Karpas-422 (cell line): ENCODE measurements at places on chromosomes 16 and 17.

DNA sequence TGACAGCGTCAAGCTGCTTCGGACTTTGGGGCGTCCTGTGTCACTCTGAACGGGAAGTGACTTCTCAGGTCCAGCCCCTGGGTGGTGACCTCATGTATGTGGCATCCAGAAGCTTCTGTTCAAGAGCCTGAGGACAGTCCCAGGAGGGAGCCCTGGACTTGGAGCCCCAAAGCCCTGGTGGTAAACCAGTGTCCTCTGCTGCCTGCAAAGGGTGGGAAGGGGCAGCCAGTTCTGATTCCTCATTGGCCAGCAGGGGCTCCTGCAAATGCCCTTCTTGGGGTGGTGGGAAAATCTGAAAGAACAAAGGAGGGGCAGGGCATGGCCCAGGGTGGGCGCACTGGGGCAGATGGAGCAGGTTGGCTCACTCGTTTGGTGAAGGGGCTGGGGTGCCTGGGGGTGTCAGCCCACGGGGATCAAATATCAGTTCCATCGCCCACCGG is 1.6 kb downstream of the OSGIN1 start:
- no peak for DNase-seq

DNA sequence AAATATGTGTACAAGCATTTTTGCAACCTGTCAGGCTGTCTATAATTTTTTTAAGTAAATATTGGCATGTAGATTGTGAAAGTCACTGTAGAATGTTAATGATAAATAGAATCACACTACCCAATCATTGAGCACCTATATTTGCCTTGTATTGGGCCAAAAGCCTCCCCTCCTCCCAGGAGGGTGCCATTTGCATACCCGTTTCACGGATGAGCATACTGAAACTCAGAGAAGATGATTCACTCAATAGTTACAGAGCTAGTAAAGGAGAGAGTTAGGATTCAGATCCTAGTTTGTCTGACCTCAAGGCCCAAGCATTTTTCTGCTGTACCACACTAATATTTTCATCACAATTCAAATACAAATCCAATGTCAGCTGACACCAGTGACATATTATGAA is 299.7 kb upstream of the CDH11 start:
- DNase-seq: no peak

GRCh38 chr17:80774643-80775281 is 216.9 kb upstream of the CHMP6 start:
- DNase-seq: no peak

- DNase-seq: no peak
These were observed 20.5 kb upstream of the FAAP100 start for GRCh38 chr17:81572563-81573168.

DNA sequence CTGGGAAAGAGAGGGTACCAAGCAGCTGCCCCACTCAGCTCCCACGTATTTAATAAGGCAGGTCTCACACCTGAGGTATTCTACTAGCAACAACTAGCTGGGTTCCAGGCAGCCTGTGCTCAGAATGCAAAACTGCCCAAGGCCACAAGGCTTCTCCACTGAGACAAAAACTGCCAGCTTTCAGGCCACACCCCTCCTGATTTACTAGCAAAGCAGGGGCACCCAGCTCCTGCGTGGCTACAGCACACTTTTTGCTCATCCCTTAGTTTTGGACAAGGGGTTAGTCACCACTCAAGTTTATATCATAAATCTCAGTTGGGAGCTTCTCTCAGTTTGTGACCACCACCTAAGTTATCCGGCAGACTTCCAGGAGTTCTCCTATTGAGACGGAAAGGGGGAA is 494.6 kb downstream of the CDH11 start:
- DNase-seq: peak; percentile 71

DNA sequence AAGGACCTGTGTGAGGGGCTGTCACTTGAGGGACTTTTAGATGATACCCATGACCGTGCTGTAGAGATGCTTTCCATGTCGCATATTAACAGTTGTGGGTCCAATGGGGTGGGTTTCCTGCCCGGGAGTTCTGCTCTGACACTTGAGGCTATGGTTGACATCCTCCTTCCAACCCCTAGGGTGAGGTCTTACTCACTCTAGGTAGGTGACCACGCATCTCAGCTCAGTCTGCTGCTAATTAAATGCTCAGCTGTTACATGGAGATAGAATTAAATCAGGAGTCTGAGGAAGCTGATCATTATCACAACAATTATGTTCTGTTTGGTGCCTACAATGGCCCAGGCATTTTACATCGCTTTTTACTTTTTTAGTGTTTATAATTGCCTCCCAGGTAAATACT is 40.2 kb downstream of the OSBPL7 start:
- no peak for DNase-seq

GRCh38 chr17:34639706-34640425 is 60.5 kb downstream of the TMEM132E start:
- no peak for DNase-seq

- no peak for DNase-seq
These were observed 13.2 kb upstream of the SLC16A5 start for GRCh38 chr17:75074532-75074931.

GRCh38 chr17:4490109-4490591 is 8.5 kb upstream of the SPNS2 start:
- no peak for DNase-seq

DNA sequence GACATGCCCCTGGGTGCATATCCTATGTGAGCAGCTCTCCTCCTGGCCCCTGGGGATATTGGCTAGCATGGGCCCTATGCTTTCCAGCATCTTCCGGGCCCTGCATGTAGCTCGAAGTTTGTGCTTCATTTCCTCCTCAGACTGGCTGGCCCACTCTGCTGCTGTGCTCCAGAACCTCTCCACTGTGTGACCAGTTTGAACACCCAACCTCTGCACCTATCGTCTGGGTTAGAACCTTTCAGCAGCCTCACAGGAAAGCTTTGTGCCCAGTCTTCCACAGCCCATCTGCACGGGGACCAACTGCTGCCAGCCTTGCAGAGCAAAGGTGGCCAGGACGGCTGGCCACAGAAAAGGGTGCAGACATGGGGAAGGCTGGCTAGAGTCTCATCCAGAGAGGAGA is 10.2 kb upstream of the CLEC18B start:
- DNase-seq: no peak

DNA sequence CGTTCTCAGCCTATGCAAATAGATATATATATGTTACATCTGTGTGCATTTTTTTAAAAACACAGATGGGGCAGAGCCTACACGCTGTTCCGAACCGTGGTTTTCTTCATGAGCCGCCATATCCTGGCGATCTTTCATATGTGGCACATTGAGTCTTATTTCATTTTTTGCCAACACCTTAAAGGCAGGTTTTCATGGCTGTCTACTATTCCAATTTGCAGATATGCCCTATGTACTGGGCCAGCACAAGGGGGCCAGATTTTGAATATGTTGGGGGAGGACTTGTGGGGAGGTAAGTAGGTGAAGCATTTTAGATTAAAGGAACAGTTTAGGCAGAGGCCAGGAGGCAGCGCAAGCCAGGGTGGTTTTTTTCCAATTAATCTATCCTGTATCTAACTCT is 16.0 kb downstream of the WFDC1 start:
- no peak for DNase-seq

- DNase-seq: no peak
These were observed 132.4 kb upstream of the CHMP6 start for GRCh38 chr17:80859002-80859941.

DNA sequence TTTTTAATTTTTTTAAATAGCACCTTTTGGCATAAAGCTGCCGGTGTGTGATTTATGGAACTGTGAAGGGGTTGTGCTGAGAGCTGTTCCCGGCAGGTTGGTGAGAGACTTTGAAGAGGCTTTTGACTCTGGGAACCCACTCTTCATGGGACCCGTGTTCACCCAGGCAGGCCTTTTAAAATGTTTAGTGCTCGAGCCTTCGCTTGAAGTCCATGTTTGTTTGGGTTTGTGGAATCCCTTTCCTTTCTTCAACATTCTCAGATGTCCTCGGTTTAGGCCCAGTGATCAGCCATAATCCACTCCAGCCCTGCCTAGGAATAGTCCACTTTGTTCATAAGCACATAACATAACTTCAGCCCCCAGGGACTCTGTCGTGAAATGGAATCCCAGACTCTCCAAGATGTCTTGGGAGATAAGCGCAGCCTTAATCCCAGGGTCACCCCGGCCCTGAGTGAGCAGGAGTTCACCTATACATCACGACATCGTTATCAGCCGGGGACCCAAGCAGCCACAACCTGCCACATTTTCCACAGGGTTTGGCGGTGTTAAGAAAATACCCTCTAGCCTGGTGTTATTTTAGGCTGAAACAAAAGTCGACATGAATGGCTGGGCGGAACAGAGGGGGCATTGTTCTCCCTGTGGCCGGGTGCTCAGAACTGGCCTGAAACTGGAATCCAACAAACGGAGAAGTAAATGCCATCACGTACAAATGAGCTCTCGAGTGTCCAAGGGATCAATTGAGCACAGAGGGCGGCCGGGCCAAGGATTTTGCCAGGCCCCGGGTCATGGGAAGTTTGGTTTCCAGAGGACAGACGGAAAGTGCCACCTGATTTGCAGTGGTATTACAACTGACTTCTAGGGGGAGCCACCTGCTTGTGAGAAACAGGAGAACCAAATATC is 145.7 kb upstream of the IRX3 start:
- DNase-seq: no peak

DNA sequence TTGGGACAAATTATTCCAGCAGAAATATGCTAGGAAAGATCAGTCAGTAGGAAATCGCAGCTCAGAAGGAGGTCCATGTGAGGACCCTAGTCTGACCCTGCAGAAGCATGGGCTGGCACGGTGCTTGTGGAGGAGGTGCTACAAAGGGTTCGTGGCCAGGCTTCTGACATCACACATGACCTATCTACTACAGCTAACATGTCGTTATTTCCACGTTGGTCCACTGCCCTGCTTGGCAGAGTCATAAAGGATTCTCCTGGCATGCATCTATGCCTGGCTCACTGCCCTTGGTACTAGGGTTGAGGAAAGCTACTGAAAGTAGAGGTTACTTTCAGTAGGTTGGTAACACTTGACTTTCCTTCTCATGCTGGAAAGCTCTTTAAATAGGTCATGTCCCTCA is 118.1 kb upstream of the SHISA6 start:
- DNase-seq: no peak

DNA sequence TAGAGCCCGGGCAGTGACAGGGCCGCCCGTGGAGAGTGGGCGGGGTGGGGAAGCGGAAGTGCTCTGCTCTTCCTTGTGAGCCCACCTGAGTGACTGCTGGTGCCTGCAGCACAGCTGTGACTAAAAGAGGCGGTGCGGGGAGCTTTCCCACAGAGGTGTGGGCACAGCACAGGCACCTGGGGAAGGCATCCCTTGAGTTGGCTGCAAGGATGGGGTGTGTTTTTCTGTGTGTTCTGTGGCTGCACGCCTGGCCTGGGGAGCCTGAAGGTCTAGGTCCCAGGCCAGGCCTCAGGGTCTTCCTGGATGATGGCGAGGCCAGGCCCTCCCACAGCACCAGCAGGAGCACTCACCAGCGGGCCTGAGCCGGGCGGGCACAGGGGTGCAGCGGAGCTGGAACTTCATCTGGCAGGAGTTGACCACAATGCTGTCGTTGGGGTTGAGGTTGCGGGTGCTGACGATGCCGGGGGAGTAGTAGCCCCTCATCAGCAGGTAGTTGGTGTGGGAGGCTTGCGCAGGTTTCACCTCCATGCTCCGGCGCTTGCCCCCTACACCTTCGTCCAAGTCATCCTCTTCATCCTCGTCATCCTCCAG is 67.1 kb downstream of the IL21R start:
- DNase-seq: no peak

DNA sequence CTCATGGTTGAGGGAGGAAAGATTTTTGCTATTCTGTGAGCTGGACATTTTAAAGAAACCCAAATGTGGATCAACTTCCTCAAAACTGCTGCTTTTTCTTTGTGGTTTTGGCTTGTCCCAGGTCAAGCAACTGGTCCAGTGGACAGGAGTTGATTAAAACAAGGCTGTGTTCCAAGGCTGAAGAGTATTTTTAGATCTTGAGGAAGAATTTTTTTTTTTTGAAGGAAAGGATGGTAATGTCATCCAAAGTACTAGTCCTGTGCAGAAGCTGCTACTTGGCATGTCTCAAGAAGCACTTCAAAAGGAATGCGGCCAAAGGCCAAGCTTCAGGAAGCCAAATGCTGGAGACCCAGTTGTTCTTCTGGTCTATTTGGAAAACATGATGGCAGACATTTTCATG is 8.0 kb upstream of the MYH2 start:
- no peak for DNase-seq

GRCh38 chr16:4370570-4371356 is 885 bp upstream of the VASN start:
- no peak for DNase-seq

DNA sequence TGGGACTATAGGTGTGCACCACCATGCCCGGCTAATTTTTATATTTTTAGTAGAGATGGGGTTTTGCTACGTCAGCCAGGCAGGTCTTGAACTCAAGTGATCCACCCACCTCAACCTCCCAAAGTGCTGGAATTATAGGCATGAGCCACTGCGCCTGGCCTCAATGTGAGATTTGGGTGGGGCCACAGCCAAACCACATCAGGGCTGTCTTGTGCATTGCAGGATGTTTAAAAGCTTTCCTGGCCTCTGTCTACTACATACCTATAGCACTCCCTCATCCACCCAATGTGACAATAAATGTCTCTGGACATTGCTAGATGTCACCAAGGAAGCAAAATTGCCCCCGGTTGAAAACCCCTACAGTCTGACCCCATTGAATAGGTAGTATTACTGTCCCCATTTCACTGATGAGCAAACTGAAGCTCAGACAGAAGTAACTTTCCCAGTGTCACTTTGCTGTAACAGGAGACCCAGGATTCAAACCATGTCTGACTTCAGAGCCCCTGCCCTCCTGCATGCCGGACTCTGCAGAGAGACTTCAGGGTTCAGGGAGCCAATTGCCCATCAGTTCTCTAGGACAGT is 3.6 kb upstream of the MAP3K14 start:
- no peak for DNase-seq

DNA sequence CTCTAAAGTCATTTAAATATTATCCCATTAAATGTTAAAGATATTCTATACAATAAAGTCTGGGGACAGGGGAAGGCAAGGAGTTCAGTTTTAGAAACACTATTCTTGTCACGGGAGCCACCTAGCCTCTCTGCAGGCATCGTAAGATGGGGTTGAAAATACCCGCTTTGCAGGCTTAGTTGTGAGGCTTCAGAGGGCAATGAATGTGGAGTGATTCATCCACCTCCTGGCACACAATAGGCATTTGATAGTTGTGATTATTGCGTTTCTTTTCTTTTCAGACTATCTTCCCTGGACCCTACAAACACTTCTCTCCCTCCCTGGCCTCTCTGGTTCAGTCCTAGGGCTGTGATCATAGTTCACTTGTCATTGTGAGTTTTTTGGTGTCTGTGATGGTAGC is 19.6 kb downstream of the GLP2R start:
- DNase-seq: no peak

GRCh38 chr17:60832631-60833030 is 155.0 kb downstream of the BCAS3 start:
- no peak for DNase-seq

DNA sequence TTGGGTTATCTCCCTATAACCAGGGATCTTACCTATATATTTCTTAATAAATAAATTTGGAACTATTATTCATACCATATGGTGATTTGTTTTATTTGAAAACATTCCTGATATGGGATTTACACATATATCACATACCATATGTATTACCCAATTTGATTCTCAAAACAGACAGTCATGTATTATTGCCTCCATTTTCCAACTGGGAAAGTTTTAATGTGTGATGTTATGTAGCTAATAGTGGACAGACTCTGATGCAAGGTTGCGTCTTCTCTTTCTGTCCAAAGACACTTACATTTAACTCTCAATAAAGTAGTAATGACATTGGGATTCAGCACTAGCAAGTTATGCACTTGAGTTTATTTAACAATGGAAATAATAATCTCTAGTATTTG is 1.1 kb downstream of the KRTAP9-9 start:
- DNase-seq: no peak

- no peak for DNase-seq
These were observed 26.9 kb downstream of the NLRC5 start for GRCh38 chr16:57016301-57016700.
